ENCODE measurements at places on chromosomes 4 and X. TPM values are rescaled to one million over a fixed set of nuclear protein-coding genes. Genes with fewer than 3 reads are reported as not detected.

DNA sequence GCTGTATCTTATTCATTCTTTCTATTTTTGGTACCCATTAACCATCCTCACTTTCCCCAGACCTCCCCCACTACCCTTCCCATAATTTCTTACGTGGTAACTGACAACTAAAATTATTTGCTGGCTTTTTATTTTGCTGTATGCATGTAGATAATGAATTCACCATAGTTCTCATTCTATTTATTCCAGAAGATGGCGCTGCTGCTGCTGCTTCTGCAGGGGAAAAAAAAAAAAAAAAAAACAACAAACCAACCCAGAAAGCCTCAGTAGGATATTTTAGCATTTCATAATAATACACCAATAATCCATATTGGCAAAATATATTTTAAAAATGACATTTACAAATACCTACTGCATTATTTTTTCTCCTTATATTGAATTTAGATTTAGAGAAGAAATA lies 416.6 kb upstream of the MAGEB18 start:
- no peak overlapping the region for H3K27ac ChIP-seq
- no peak for DNase-seq
- H3K36me3 ChIP-seq: no peaks in the 10 kb centered on the region
- H3K4me3 ChIP-seq: no peak overlapping the region
- H3K4me1 ChIP-seq: no peaks in the 10 kb centered on the region

Gene TEX11
- not detected for total RNA-seq

Gene MAGEB17
- not detected for total RNA-seq

- DNase-seq: no peak
- peaks cover 10% of the 10 kb centered on the region for H3K4me1 ChIP-seq
- H3K27me3 ChIP-seq: no peaks in the 10 kb centered on the region
- peaks cover 49% of the 10 kb centered on the region for H3K36me3 ChIP-seq
- H3K4me3 ChIP-seq: no peak overlapping the region
Measured at GRCh38 chr4:147865926-147866325, 134.0 kb downstream of the ARHGAP10 start.

- peaks cover 99% of the 10 kb centered on the region for H3K36me3 ChIP-seq
- DNase-seq: no peak
- no peak overlapping the region for H3K27ac ChIP-seq
Measured at GRCh38 chr4:99077177-99077576, 11.4 kb downstream of the ADH5 start.

DNA sequence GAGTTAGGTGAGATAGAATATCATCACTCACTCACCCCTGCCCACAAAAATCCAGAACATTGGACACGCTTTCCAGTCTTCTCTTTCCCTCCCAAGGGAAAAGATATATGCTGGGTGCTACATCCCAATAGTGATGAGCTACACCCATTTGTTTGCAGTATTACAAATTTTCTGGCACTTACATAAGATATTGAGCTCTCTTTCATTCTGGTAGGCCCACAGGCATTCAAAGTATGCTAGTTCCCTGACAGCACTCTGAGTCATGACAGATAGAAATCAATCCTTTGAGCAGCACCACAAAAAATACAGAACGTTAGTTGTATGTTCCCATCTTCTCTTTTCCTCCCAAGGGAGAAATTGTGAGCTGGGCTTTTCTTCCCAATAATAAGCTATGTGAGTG lies 477.6 kb upstream of the GRID2 start:
- H3K27me3 ChIP-seq: no peaks in the 10 kb centered on the region
- H3K4me3 ChIP-seq: no peak overlapping the region
- H3K27ac ChIP-seq: no peak overlapping the region
- no peaks in the 10 kb centered on the region for H3K4me1 ChIP-seq
- DNase-seq: no peak
- no peaks in the 10 kb centered on the region for H3K36me3 ChIP-seq

Gene CTAG1B
- not detected for total RNA-seq

DNA sequence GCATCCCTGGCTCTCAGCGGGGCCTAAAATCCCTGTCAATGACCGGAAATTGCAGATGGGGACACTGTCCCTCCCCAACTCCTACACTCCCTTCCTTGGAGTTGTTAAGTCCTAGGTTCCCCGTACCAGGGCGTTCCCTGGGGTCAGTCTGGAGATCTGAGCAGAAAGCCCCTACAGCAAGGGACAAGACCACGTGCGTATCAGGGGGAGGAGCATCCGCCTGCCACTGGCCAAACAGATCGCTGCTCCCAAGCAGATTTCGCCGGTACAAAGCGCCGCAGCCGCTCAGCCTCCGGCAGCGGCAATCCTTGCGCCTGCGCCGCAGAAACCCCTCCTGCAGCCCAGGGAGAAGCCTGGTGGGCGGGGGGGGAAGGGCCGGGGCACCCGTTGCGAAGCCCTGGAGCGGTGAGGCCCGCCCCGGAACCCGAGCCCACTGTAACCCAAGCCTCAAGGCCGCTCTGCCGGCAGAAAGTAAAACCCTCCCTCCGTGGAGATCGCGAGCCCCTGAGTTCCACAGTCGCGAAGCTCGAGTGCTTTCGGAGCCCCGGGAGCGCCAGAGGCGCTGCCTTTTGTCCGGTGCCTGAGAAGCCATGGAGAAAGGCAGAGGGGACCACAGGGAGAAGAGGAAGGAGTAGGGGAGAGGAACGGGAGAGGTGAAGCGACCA lies 2.7 kb downstream of the CRMP1 start:
- DNase-seq: no peak
- H3K27me3 ChIP-seq: peaks cover 16% of the 10 kb centered on the region
- no peaks in the 10 kb centered on the region for H3K36me3 ChIP-seq
- peaks cover 7% of the 10 kb centered on the region for H3K4me1 ChIP-seq

Gene RAI2
- 21.5 TPM for total RNA-seq

DNA sequence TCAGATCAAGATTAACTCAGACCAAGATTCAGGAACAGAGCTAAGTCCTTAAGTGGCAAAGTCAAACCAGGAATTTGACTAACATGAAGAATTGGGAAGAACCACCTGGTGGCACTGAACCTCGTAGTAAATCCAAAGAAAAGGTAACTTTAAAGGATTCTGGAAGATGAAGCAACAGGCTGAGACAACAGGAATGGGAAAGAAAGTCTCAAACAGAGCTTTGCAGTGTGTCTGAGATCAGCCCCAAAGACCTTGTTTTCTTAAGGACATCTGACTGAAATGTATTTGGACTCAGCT lies 126.1 kb downstream of the ASB9 start:
- H3K27me3 ChIP-seq: no peaks in the 10 kb centered on the region
- no peak overlapping the region for H3K27ac ChIP-seq
- H3K4me3 ChIP-seq: no peak overlapping the region
- H3K4me1 ChIP-seq: no peaks in the 10 kb centered on the region
- no peak for DNase-seq
- no peaks in the 10 kb centered on the region for H3K36me3 ChIP-seq

DNA sequence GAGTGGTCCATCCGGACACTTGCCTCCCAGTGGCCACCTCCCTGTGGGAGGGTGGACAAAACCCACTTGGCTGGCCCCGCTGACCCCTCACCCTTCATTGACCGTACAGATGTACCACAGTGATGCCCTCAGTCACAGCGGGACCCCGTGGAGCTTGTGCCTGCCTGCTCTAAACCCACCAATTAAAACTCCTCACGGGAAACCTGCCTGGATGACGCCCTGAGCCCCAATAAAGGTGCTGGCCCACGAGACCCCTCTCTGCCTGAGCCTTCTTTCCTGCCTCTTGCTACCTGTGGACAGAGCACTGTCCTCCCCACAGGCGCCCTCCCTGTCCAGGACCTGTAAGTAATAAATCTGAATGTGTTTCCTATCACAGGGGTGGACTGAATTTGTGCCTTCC lies 32.9 kb downstream of the RNF212 start:
- no peak overlapping the region for H3K27ac ChIP-seq
- DNase-seq: no peak
- peaks cover 8% of the 10 kb centered on the region for H3K4me1 ChIP-seq
- no peaks in the 10 kb centered on the region for H3K36me3 ChIP-seq

GRCh38 chr4:139935911-139936310 lies 218.1 kb downstream of the MAML3 start:
- H3K27ac ChIP-seq: no peak overlapping the region
- no peaks in the 10 kb centered on the region for H3K27me3 ChIP-seq
- H3K4me3 ChIP-seq: no peak overlapping the region
- no peaks in the 10 kb centered on the region for H3K36me3 ChIP-seq

GRCh38 chr4:108465886-108466500 lies 154.4 kb upstream of the RPL34 start:
- H3K27ac ChIP-seq: no peak overlapping the region
- no peak overlapping the region for H3K4me3 ChIP-seq
- H3K36me3 ChIP-seq: no peaks in the 10 kb centered on the region

GRCh38 chr4:42654631-42655268 lies 2.2 kb downstream of the ATP8A1 start:
- no peaks in the 10 kb centered on the region for H3K36me3 ChIP-seq
- peak overlapping the region; percentile 92 for H3K4me3 ChIP-seq
- peaks cover 4% of the 10 kb centered on the region for H3K4me1 ChIP-seq

Gene JCHAIN
- total RNA-seq: 4.0 TPM

GRCh38 chr4:52982255-52982945 lies 120.3 kb downstream of the RASL11B start:
- H3K4me3 ChIP-seq: no peak overlapping the region
- H3K27ac ChIP-seq: no peak overlapping the region
- H3K36me3 ChIP-seq: no peaks in the 10 kb centered on the region
- DNase-seq: no peak
- H3K4me1 ChIP-seq: no peaks in the 10 kb centered on the region

DNA sequence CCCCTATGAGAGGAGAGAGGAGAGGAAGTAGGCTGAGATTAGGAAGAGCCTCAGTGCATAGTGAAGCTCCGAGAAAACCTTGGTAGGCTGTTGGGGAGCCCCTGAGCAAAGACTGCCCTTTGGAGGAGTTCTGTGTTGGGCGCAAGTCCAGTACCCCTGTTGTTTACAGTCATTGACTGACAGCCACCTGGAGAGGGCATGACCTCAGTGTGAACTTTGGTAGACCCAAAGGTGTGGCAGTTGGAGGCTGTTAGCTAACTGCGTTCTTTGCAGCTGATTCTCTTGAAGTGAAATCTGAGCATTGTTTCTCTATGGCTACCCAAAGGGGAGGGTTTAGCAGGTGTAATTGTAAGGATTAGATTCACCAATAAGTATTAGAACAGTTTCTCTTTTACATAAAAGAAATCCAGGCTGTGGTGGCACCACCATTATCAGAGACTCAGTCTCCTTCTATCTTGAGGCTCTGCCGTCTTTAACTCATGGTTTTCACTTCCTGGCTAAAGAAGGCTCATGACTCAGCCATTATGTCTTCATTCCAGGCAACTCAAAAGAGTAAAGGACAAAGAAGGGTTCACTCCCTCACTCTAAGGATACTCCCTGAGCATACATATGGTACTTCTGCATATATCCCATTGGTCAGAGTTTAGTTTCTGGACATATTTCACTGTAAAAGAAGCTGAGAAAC lies 33.4 kb downstream of the ANXA3 start:
- no peaks in the 10 kb centered on the region for H3K4me1 ChIP-seq
- no peak for DNase-seq
- no peak overlapping the region for H3K4me3 ChIP-seq
- no peaks in the 10 kb centered on the region for H3K36me3 ChIP-seq
- no peaks in the 10 kb centered on the region for H3K27me3 ChIP-seq

DNA sequence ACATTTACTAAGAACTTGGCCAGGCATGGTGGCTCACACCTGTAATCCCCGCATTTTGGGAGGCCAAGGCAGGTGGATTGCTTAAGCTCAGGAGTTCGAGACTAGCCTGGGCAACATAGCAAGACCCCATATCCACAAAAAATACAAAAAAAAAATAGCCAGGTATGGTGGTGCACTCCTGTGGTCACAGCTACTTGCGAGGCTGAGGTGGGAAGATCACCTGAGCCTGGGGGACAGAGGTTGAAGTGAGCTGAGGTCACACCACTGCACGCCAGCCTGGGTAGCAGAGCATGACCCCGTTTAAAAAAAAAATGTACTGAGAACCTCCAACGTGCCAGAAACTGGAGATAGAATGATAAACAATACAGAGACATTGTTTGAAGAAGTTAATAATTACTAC lies 8.0 kb downstream of the OPRPN start:
- no peaks in the 10 kb centered on the region for H3K36me3 ChIP-seq
- H3K27ac ChIP-seq: no peak overlapping the region
- no peaks in the 10 kb centered on the region for H3K4me1 ChIP-seq
- DNase-seq: no peak
- H3K27me3 ChIP-seq: no peaks in the 10 kb centered on the region

GRCh38 chrX:30971774-30972603 lies 82.9 kb upstream of the TAB3 start:
- H3K36me3 ChIP-seq: no peaks in the 10 kb centered on the region
- H3K27ac ChIP-seq: no peak overlapping the region
- peak overlapping the region; percentile 33 for H3K4me3 ChIP-seq
- no peaks in the 10 kb centered on the region for H3K4me1 ChIP-seq
- DNase-seq: no peak
